Occipital lobe (tissue), 3 donors: ENCODE measurements at places on chromosomes 4 and X. TPM values are rescaled to one million over a fixed set of nuclear protein-coding genes. Genes with fewer than 3 reads are reported as not detected.

DNA sequence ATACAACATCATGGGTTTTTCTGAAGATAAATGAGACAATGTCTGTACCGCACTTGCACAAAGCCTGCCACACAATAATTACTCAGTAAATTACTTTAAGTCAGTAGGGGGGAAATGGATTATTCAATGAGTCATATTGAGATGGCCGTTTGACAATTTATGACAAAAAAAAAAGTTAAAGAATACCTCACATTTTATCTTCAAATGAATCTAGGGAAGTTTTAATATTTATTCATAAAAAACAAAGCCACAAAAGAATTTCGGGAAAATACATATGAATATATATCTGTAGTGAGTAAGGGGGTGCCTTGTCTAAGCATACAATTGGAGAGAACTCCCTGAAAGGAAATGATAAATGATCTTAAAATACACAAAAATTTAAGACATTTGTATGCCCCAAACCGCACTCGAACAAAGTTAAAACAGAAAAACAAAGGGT lies 197.0 kb upstream of the SLC7A11 start:
- DNase-seq = no peak

DNA sequence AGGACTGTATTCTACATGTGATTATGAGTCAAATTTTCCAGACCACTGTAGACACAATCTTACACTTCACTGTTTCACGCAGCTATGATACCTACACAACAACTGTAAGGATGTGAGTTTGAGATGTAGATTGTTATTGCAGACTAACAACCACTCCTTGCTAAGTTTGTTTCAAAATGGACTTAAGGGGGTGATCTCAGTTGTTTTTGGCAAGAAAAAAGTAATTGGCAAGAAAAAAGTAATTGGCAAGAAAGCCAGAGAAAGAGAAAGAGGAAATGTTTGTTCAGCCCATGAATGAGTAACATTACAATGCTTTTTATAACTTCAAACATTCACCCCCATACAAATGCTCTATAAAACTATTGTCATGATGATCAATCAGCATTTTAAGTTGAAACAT lies 466.4 kb downstream of the DMD start:
- DNase-seq = no peak

DNA sequence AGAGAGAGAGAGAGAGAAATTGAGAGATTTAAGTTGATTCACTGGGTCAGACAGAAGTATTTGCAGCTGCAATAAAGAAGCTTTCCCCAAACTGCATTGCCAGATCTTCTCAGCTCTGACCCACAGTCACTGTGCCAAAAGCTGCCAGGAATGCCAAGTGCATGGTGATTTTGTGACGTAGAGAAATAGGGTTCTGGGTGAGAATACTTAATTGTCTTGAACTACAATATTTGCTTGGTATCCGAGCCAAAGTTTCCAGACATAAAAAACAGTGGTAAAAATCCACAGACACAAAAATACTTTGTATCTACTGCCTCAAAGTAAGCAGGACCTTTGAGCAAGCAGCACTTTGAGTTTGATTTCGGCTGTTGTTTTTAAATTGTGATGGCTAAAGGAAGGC lies 331.1 kb downstream of the GRID2 start:
- no peak for DNase-seq

MCF2 gene
- total RNA-seq = 12.9 TPM

SUPT20HL2 gene
- total RNA-seq = not detected
